Stimulated activated CD4-positive, alpha-beta T cell treated with anti-CD3 and anti-CD28 coated beads, Interleukin-12 subunit alpha, Interleukin-12 subunit beta, amount 100 ng/mL, for 24 hours (primary cell): ENCODE measurements at places on chromosomes 6 and 20.

- DNase-seq = no peak
Observed at GRCh38 chr6:45003387-45003786, 324.7 kb upstream of the RUNX2 start.

DNA sequence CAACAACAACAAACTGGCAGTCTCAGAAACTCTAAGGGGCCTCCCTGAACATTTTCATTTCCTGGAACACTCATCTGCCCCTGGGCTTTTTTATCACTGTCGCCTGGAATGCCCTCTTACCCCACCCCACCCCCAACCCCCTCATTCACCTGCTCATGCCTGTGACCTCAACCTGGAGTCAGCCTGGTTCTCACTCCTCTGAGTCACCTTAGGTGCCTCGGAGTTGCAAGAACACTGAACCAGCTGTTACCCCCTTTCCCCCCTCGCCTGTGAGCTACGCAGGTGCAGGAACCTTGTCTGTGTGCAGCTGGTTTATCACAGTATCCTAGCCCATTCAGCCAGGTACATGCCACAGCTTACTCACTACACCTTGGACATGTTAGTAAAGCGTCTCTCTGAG lies 12.8 kb upstream of the SNAI1 start:
- no peak for DNase-seq

- DNase-seq = no peak
Observed at GRCh38 chr6:154384191-154384590, 27.6 kb upstream of the IPCEF1 start.

- no peak for DNase-seq
Observed at GRCh38 chr6:166056637-166057036, 111.0 kb downstream of the TBXT start.

- no peak for DNase-seq
Observed at GRCh38 chr6:39882531-39882899, 51.7 kb downstream of the MOCS1 start.

- DNase-seq = no peak
Observed at GRCh38 chr6:30775104-30775503, 30.8 kb upstream of the IER3 start.

DNA sequence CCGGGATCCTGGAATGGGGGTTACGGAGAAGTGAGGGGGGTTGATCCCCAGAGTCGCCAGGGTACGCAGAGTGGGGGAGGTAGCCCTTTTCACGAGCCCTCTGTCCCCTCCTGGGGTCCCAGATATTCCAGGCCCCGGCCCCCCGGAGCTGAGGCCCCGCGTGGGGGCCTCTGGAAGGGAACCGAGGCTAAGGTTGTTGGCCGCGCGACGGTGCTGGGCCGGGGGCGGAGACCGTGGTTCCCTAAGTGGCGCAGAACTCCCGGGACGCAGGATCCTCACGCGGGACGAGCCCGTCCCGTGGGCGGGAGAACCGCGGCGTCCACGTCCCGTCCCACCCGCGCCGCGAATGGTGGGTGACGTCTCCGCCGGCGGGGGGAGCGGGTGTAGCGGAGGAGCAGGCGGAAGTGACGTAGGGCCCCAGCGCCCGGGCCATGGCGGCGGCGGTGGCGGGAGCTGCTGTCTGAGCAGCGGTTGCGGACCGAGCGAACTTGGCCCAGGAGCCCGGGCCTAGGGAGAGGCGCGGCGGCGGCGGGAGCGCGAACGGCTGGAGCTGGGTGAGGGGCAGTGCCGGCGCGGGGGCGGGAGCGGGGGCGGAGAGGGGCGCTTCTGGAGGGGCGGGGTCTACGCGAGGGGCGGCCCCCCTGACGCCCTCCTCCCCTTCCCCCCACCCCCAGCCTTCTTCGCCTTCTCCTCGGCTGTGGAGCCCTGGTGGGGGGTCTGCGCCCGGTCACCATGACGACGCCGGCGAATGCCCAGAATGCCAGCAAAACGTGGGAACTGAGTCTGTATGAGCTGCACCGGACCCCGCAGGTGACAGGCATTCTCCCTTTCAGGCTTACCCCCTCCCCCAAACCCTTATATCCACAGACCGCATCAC lies at the start of gene RING1:
RING1 (plus strand) TSS at position 410 of the 877 bp plus-strand sequence; CDS start at position 733, 323 bp downstream.
- peak; percentile 67 for DNase-seq

- DNase-seq = no peak
Observed at GRCh38 chr20:37726321-37726720, 32.5 kb downstream of the CTNNBL1 start.

GRCh38 chr6:91812596-91813274 lies 1225.9 kb upstream of the MAP3K7 start:
- no peak for DNase-seq

DNA sequence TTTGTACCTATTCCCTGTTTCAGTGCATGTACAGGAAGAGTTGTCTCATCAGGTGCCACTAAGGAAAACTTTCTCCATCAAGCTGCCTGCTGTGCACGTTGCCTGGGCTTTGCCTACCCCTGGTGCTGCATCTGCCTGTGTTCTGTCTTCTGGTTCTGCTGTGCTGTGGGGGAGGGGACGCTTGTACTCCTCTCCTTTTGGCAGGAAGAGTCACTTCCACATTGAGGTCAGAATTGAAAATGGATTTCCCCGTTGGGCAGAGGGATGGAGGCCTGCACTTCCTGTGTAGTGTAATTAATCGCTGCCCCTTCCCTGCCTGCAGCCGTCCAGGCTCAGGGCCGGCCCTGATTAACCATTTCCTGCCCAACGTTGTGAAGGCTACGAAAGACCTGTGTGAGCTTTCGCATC lies 153.3 kb downstream of the SCML4 start:
- DNase-seq = no peak

DNA sequence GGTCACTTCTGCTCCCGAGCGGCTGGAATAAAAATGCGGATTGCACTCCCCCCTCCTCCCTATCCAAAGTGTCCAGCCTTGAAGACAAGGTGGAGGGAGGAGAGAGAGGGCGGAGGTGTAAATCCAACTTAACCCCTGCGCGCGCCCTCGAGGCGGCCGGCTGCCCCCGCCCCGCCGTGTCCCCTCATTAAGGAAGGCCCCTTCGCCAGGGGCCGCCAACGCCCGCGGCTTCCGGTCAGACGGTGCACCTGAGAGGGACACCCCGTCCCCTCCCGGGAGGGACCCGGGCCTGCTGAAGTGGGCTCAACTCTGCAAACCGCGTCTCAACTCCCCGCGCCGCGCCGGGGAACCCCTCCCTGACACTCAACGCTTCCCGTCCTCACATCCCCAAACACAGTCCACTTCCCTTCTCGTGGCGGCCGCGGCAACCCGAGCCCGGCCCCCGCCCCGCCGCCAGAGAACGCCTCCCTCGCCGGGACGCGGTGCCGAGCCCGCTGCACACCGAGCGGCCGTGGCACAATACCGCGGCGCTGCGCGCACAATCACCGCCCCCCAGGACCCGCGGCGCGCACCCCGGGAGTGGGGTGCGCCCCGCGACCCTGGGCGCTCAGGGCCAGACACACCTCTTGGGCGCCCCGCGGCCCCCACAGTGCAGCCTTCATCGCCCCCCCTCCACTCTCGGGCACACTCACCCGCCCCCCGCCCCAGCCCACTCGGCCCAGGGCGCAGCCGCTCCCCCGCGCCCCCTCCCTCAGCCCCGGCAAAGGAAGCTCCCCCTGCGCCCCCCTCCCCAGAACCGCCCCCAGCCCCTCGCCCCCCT lies 102.5 kb downstream of the NOL4L start:
- DNase-seq = peak; percentile 18

- no peak for DNase-seq
Observed at GRCh38 chr6:31614684-31615578, at the start of gene AIF1. AIF1 (plus strand) TSS chr6:31615234; CDS start chr6:31615330, 96 bp downstream.

- no peak for DNase-seq
Observed at GRCh38 chr20:3788685-3789155, 2.2 kb upstream of the CENPB start.

- no peak for DNase-seq
Observed at GRCh38 chr6:27025351-27025750, 222.2 kb upstream of the PRSS16 start.

DNA sequence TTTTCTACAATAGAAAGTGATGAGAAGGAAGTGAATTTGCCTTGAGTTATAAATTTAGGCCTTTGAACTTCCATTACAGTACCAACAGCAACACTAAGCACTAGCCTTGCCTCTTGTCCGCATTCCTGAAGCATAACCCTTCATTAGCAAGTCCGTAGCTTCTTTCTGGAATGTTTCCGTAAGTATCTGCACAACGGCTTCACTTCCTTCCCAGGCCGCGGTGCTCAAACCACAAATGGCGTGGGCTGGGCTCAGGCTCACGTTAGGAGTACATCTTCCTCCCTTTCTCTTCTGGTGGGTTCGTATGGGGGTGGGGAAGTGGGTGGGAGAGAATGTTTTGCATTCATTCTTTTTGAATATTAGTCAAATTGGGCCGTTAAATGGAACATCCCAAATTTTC lies 193.8 kb upstream of the SNX9 start:
- no peak for DNase-seq

GRCh38 chr6:40740518-40740917 lies 153.4 kb upstream of the LRFN2 start:
- no peak for DNase-seq

GRCh38 chr20:59583428-59584277 lies 20.7 kb upstream of the PHACTR3 start:
- no peak for DNase-seq

- no peak for DNase-seq
Observed at GRCh38 chr6:11011787-11012234, 32.3 kb downstream of the ELOVL2 start.

DNA sequence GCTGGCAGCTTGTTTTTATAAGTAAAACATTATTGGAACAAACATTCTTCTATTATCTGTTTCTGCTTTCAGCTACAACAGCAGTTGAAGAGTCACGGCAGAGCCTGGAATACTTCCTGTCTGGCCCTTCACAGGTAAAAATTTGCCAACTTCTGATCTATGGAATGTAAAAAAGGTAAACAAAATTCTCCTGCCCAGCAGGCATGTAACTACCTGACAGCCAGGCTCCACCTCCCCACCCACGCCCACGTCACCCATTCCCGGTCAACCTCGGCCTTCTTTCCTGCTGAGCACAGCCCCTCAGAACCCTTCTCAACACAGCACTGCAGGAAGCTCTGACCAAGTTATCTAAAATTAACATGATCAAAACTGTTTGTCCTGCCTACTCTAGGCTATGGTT lies 166.0 kb downstream of the DLL1 start:
- DNase-seq = no peak

DNA sequence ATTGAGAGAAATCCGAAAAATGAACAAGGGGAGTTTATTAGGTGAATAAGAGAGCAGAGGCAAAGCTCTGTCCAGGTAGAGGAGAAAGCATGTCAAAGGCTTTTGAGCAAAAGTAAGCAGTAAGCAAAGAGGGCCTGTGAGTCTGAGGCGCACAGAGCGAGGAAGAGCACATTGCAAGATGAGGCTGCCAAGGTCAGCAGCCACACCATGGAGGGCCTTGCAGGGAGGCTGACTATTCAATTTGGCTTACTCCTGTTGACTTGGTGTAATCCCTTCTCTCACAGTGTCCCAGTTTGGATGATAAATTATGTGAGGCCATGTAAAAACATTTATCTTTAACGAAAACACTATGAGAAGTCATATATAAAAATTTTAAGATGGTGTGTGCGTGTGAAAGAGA lies 32.4 kb downstream of the SESN1 start:
- DNase-seq = no peak

- DNase-seq = no peak
Observed at GRCh38 chr6:44386364-44386928, 1.1 kb upstream of the CDC5L start.

DNA sequence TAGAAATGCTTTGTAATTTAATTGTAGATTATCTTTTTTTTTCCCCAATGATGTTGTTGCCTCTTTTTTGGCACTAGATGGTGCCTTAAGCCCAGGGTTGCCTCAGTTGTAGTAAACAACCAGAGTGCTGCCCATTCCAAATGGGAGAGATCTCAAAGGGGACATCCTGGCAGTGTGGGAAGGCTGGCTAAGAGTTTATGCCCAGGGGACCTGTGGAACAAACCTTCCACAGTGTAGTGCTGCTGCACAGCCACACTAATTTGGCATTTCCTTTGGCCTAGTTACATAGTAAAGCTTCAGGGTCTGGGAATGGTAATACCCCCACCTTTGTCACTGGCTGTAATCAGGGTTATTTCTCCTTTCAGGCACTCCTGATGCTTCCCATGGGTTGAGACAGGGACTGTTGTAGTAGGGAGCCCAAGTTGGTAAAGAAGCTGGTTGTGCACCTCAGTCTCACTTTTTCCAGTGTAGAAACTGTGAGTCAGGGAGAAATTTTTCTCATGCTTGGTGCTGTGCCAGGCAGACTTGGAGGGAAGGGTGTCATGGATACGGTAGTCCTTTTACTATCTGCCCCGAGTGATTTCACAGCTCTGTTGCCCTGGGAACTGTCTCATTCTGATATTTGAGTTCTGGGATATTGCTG lies 177.8 kb upstream of the ECI2 start:
- DNase-seq = no peak

GRCh38 chr6:38673397-38674165 lies 29.4 kb downstream of the GLO1 start:
- no peak for DNase-seq

DNA sequence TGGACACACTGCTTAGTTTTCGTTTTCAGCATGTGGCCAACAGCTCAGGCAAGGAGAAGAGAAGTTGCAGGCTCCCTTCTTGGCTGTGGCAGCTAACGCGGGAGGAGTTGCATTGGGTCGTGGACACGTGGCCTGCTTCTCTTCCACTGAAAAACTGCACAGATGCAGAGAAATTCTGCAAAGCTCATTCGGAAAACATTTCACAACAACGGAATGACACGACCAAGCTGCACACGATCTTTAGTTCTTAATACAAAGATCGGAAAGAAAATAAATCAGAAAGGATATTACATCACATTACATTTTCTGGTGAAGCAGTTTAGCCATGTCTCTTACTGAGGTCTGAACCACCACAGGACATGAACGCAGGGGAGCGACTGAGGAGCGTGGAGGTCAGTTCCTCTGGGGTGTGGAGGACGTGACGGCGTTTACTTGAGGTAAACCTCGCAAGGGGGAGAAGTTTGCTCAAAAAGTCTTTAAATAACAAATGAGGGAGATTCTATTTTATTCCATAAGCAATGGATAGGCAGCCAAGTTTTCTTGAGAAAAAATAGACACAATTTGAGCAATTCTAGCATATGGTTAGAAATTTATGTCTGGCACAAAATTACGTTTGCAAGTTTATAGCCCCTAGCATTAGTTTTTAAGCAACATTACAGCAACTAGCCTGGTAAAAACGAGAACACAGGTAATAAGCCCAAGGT lies 178.3 kb downstream of the THBS2 start:
- no peak for DNase-seq

DNA sequence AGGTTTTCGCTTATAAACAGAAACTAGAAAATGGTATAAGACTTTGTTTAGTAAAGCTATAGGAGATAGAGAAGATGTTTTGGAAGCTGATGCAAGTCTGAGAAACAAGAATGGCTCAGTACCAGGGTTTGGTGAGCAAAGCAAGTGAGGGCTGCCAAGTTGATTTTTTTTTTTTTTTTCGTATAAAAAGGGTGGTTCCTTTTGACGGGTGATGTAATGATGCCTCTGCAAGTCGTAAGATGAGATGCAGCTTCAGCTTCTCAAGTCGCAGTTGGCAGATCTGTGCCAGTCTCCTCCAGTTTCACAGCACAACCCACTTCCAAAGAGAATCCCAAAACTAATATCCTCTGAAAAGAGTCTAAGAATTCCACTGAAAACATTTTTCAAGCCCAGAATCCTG lies 252.8 kb upstream of the CDH4 start:
- no peak for DNase-seq

GRCh38 chr6:138238368-138238767 lies 20.1 kb upstream of the PBOV1 start:
- no peak for DNase-seq
